ENCODE measurements at places on chromosomes 1 and 21. TPM values are rescaled to one million over a fixed set of nuclear protein-coding genes. Genes with fewer than 3 reads are reported as not detected.

DNA sequence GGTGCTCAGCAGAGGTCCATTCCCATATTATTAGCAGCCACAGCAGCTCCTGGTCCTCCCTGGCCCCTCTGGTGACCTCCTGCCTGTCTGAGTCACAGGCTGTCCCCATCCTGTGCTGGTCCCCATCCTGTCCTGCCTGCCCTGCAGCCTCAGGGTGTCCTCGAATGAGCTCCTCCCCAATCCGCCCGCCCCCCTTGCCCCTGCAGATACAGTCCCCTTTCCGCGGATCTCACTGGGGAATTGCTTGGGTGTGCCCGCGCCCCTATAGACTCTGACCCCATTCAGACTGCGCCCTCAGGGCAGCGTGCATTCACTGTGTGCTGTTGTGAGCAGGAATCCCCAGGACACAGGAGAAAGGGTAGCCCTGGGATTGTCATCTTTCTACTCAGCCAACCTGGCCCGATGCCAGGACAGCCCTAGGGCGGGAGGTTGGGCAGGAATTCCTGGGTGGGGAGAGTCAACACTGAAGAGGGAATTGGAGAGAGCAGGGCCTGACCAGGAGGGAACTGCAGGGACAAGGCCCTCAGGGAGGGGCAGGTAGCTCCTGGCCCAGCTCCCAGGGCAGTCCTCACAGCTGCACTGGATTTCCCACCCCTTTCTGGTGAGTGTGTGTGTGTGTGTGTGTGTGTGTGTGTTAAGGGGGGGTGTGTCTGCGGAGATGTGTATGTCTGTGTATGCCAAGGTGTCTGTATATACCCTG is 1.1 kb upstream of the GUCA2A start:
- peak; percentile 83 for DNase-seq
- no peak overlapping the region for H3K4me3 ChIP-seq
- H3K4me1 ChIP-seq = peaks cover 42% of the 10 kb centered on the region
- H3K36me3 ChIP-seq = no peaks in the 10 kb centered on the region

GRCh38 chr21:22791376-22791775 is 1793.2 kb downstream of the NCAM2 start:
- DNase-seq = no peak
- no peaks in the 10 kb centered on the region for H3K4me1 ChIP-seq
- H3K36me3 ChIP-seq = no peaks in the 10 kb centered on the region
- H3K4me3 ChIP-seq = no peak overlapping the region

- no peak overlapping the region for H3K27ac ChIP-seq
- no peaks in the 10 kb centered on the region for H3K36me3 ChIP-seq
- no peaks in the 10 kb centered on the region for H3K4me1 ChIP-seq
These were observed 76.4 kb upstream of the DNAH14 start for GRCh38 chr1:224852901-224853568.

- no peaks in the 10 kb centered on the region for H3K36me3 ChIP-seq
- H3K4me1 ChIP-seq = peaks cover 7% of the 10 kb centered on the region
- no peak overlapping the region for H3K4me3 ChIP-seq
- DNase-seq = no peak
- H3K27ac ChIP-seq = no peak overlapping the region
- H3K27me3 ChIP-seq = peaks cover 4% of the 10 kb centered on the region
These were observed 5.8 kb downstream of the PTGER3 start for GRCh38 chr1:71041806-71042205.

- H3K4me3 ChIP-seq = no peak overlapping the region
- H3K36me3 ChIP-seq = no peaks in the 10 kb centered on the region
- no peak for DNase-seq
These were observed 150.8 kb downstream of the ROR1 start for GRCh38 chr1:63924600-63924999.

DSCAM gene
- total RNA-seq = 2.3 TPM

GRCh38 chr1:24389231-24389678 is 24.3 kb downstream of the STPG1 start:
- no peak overlapping the region for H3K27ac ChIP-seq
- H3K36me3 ChIP-seq = no peaks in the 10 kb centered on the region
- no peak overlapping the region for H3K4me3 ChIP-seq
- DNase-seq = no peak

GRCh38 chr21:34635307-34635706 is 20.4 kb upstream of the RCAN1 start:
- DNase-seq = no peak
- H3K27ac ChIP-seq = no peak overlapping the region
- no peak overlapping the region for H3K4me3 ChIP-seq
- no peaks in the 10 kb centered on the region for H3K36me3 ChIP-seq

- no peaks in the 10 kb centered on the region for H3K27me3 ChIP-seq
- peak; percentile 94 for DNase-seq
- no peak overlapping the region for H3K4me3 ChIP-seq
- H3K36me3 ChIP-seq = no peaks in the 10 kb centered on the region
- H3K4me1 ChIP-seq = peaks cover 2% of the 10 kb centered on the region
These were observed 28.3 kb upstream of the PCBP3 start for GRCh38 chr21:45615145-45615711.

GRCh38 chr1:245332513-245332912 is 177.7 kb downstream of the KIF26B start:
- no peaks in the 10 kb centered on the region for H3K27me3 ChIP-seq
- H3K36me3 ChIP-seq = no peaks in the 10 kb centered on the region
- no peak for DNase-seq
- H3K4me3 ChIP-seq = no peak overlapping the region
- no peaks in the 10 kb centered on the region for H3K4me1 ChIP-seq
- H3K27ac ChIP-seq = no peak overlapping the region

HEYL gene
- 3.9 TPM for total RNA-seq

- H3K27ac ChIP-seq = no peak overlapping the region
- H3K36me3 ChIP-seq = no peaks in the 10 kb centered on the region
- H3K4me1 ChIP-seq = peaks cover 36% of the 10 kb centered on the region
- DNase-seq = no peak
- no peak overlapping the region for H3K4me3 ChIP-seq
These were observed 1.9 kb upstream of the TUT4 start for GRCh38 chr1:52554756-52555155.

DNA sequence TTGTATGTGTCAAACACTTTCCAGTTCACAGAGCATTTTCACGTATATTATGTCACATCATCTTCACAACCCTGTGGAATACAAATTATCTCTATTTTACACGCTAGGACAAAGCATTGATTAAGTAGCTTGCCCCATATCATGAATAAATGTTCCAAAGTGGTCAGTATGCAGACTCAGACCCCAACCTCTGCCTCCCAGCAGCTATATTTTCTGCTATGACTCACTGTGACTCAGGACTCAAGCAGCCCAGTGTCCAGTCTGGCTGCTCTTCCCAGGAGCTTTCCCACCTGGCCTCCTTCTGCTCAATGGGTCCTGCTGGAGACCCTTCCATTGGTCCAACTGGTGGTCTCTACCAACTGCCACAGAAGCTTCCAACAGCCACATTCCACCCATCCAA is 56.0 kb upstream of the RAP1A start:
- no peak overlapping the region for H3K27ac ChIP-seq
- no peak for DNase-seq
- no peaks in the 10 kb centered on the region for H3K36me3 ChIP-seq
